ENCODE measurements at places on chromosomes 12 and 14.

GRCh38 chr12:109630815-109631214 is 57.2 kb downstream of the MVK start:
- DNase-seq, result no peak

- no peak for DNase-seq
Measured at GRCh38 chr12:7645395-7646177, 20.1 kb downstream of the APOBEC1 start.

GRCh38 chr12:58961906-58962305 is 41.6 kb upstream of the LRIG3 start:
- DNase-seq, result no peak

DNA sequence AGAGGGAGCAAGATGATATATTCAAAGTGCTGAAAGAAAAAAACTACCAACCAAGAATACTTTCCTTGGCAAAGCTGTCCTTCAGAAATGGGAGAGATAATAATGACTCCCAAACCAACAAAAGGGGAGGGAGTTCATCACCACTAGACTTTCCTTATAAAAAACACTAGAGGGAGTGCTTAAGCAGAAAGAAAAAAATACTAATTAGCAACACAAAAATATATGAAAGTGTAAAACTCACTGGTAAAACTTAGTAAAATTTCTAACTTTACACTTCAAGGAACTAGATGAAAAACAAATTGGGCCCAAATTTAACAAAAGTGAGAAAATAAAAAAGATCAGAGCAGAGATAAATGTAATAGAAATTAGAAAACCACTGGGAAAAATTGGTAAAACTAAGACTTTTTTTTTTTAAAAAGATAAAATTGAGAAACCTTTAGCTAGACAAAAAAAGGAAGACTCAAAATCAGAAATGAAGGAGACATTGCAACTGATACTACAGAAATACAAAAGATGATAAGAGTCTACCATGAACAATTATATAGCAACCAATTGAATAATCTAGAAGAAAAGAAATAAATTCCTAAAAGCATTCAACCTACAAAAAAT is 60.4 kb upstream of the FAR2 start:
- no peak for DNase-seq

DNA sequence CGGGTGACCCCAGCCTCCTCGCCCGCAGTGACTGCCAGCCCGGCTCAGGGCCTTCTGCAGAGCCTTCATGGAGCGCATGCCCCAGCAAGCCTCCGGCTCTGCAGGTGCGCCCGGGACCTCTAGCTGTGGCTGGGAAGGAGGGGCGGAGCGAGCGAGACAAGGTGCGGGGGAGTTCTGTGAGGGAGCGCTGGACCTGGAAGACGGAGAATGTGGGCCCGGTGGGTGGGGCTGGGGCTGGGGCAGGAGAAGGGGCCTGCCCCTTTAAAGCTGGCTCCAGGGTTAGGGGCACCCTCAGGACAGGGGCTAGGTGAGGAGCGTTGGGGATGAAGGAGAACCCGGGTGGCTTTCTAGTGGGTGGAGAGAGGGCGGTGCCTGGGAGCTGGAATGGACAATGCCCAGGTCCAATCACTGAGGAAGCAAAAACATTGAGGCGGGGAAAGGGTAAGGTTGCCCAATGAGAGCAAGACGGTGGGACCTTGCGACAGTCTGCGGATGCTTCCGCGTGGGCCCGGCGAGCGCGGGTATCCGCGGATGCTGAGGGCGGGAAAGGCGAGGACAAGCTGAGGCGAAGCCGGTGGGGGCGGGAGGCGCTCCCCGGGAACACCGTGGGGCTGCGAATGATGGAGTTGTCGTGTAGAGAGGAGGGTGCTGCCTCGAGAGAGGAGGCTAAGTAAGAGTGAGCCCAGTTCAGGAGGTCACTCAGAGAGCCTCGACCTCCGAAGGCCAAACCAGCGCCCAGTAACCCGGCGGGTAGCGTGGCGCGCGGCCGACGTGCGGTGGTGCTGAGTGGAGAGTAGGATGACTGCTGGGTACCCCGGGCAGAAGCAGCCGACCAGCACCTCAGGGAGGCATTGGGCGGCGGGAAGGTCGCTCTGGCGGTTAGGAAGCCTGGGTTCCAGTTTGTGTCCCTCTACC is at the start of gene GLS2:
Gene GLS2, minus strand, starts transcription at position 121 of the 915 bp plus-strand sequence. Its CDS starts 43 bp downstream, at position 78.
- DNase-seq, result peak; percentile 36

DNA sequence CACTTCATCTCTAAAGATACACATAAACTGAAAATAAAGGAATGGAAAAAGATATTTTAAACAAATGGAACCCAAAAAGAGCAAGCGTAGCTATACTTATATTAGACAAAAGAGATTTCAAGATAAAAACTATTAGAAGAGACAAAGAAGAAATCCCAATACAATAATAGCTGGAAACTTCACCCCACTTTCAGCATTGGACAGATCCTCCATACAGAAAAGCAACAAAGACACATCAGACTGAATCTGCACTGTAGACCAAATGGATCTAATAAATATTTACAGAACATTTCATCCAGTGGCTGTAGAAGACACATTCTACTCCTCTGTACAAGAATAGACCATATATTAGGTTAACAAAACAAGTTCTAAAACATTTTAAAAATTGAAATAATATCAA is 117.6 kb upstream of the PDE3A start:
- DNase-seq, result no peak

DNA sequence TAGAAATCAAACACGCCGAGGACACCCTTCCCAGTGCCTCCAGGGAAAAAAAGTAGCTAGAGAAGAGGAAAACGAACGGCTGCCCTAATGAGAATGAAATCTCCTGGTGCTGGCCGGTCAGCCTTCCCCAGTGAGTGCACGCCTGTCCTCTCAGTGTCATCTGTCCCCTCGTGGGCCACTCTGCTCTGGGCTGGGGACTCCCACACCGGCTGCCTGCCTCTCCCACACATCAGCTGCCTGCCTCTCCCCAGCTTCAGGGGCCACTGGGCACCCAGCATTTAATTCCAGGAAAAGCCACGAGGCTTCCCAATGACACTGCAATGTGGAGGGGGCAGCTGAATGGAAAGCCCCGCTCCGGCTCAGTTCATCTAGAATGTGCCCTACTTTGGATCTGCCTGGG is 59.0 kb downstream of the CCDC85C start:
- DNase-seq, result no peak

DNA sequence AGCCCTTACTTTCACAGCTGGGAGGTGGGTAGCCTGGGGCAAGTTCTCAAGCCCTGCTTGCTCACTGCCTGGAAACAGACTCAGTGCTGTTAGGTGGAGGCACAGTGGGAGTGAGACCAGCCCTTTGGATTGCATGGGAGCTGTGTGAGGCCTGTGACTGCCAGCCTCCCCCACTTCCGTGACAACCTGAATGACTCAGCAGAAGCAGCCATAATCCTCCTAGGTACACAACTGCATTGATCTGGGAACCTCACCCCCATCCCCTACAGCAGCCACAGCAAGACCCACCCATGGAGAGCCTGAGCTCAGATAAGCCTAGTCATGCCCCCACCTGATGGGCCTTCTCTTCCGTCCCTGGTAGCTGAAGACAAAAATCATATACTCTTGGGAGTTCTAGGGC is 26.4 kb downstream of the ALG10 start:
- DNase-seq, result no peak

- DNase-seq, result no peak
Measured at GRCh38 chr14:31752867-31753661, 191.9 kb downstream of the NUBPL start.

DNA sequence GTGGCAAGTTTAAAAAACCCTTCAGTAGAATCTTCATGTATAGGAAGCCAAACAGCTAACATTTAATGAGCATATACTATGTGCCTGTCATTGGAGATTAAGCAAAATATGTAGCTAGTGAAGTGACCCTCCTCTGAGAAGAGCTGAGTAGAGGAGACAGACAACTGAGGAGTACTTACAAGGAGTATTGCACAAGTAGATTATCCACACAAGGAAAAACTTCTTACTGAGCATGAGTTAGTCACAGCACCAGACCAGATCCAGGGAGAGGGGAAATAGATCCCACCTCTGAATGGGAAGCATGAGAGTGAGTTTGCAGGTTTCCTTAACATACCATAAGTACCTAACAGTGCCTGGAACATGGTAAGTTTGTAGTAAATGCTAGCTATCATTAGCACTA is 33.0 kb downstream of the FRMD6 start:
- no peak for DNase-seq

Data from AG09319 (cell line).